ENCODE measurements at places on chromosomes 6 and 20. TPM values are rescaled to one million over a fixed set of nuclear protein-coding genes. Genes with fewer than 3 reads are reported as not detected.

DNA sequence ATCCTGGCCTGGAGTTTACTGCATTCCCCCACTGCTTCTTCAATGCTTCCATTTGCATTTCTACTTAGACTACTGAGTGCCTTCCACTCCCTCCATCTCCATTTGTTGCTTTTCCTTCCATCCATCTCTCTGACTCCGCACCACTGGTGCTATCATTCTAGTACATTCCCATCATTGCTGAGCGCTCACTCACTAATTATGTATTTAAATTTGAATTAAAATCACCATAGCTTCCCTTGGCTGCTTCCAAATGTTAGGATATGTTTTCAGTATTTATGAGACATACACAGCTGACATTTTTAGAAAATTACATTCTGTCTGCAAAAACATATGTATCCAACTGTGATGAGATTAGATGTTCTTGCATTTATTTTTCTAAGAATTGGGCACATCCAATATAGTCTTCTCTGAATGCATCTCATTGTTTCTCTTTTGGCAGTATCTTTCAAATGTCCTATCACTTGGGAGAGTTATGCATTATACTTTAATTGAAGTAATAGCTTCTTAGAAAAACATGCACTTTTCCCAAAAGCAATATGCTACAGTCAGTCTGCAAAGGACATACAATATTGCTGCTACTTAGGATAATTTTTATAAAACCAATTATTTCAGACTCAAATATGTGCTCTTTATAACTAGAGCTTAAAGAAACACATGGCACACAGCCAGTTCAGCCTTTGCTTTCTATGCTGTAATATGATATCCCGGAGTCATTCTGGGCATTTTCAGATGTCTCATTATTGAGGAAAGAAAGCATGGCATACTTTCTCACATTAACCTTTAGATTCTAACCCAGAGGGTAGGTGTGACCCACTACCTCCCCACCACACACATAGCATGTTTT lies 12.1 kb upstream of the COL21A1 start:
- DNase-seq: no peak

GRCh38 chr20:62929051-62929538 lies 2.8 kb upstream of the DIDO1 start:
- DNase-seq: no peak

DNA sequence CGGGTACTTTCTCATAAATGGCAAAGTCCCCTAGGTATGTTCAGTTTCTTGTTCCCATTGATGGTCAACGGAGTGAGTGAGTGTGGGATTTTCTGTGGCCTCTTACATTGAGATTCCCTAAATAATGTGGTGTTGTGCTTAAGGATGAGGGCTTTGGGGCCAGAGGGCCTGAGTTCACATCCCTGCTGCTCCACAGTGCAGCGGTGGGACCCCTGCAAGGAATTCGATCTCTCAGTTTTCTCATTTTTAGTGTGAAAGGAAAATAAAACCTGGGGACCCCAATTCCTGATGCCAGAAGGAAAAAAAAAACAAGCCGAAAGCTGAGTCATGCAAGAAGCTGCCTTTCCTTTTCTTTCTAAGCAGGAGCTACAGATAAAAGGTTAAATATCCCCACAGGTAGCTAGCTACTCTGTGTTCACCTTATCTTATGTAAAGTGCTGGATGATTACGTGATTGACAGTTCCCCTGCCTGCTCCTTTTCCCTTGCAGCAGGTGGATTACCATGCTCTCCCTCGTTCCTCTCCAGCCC lies 120.2 kb upstream of the CLDN20 start:
- no peak for DNase-seq

The ZSCAN23 gene
- 3.5 TPM for polyA plus RNA-seq

The SLC24A3 gene
- 20.5 TPM for polyA plus RNA-seq

The NRSN1 gene
- polyA plus RNA-seq: 0.73 TPM

GRCh38 chr6:18386298-18386976 lies 713 bp upstream of the RNF144B start:
- no peak for DNase-seq

GRCh38 chr20:3749087-3749688 lies 16.7 kb downstream of the HSPA12B start:
- DNase-seq: no peak

DNA sequence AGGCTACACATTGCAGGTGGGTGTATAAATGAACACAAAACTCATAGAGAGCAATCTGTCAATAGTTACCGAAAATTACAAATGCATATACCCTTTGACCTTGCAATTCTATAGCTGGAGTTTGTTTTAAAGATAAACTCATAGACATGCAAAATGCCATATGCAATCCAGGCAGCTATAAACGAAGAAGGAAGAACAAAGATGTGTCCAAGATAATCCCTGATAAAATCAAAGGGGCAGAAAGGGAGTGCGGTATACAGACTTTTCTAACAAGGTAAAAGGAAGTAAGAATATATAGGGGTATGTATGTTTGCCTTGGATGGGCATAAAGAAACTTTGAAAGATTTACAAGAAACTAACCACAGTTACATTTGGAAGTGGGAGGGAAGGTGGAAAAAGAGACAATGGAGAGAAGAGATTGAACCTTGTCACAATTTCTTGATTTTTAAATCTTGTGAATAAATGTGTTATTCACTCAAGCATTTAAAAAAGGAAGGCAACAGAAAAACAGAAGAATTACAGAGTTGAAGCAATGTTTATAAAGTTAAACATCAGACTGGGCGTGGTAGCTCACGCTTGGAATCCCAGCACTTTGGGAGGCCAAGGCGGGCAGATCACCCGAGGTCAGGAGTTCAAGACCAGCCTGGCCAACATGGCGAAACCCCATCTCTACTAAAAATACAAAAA lies 29.9 kb downstream of the FAM8A1 start:
- DNase-seq: no peak

- DNase-seq: no peak
Observed at GRCh38 chr20:43969501-43970182, 55.0 kb downstream of the TOX2 start.

The MRAP2 gene
- 0.92 TPM for polyA plus RNA-seq

GRCh38 chr6:80029470-80029869 lies 25.0 kb downstream of the TTK start:
- DNase-seq: no peak

DNA sequence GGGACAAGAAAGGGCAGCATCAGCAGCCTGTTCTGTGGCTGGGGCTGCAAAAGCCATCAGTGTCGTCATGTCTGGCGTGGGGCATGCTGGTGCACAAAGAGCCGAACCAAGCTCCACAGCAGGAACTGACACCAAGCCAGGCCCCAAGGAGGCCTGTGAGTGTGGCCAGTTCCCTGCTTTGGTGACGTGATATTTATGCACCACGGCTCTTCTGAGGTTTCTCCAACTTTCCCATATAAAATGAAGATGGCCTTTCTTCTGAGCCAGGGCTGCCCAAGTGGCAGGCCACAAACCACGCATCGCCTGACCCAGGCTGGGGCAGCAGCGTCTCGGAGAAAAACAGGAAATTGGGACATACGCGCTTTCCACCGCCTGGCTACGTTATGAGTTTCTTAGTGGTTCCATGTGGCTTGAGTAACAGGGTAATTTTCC lies 109.9 kb downstream of the RIN2 start:
- no peak for DNase-seq

GRCh38 chr6:148648754-148649453 lies 97.9 kb upstream of the UST start:
- no peak for DNase-seq

- DNase-seq: no peak
Observed at GRCh38 chr6:116447496-116448011, 13.6 kb upstream of the CALHM6 start.

The MATN4 gene
- polyA plus RNA-seq: 0.58 TPM

DNA sequence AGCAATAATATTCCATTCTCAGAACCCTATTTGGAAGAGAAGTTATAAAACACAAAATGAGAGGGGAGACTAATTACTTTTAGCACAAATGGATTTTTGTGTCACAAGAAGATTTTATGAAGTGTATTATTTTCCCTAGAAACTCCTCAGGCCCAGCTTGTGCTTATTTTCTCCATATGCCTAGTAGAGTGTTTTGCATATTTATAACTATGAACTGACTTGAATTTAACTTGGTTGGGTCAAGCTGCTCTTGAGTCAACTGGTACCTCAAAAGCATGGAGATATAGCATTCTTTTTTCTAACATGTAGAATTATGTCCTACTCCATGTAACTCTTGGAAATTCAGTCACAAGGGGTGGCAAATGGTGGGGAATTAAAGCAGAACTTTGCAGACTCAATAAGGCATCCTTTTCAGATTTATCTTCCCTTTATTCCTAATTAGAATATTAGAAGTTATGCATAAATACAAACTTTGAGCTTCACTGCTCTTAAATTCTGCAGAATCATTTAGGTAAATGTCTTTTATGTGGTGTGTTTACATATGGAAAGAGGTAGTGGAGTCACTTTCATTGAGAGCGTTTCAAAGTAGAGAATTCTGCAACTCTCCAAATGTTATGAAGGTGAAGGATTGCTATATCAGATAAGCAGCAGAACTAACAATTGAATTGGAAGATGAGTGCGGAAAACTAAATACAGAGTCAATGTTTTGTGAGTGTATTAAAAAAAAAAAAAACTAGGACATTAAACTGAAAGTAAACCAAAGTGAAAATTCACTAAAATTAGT lies 19.1 kb upstream of the CCN2 start:
- no peak for DNase-seq

The RALGAPA2 gene
- 15.3 TPM for polyA plus RNA-seq

- no peak for DNase-seq
Observed at GRCh38 chr20:46135856-46136633, 17.9 kb downstream of the CD40 start.

The KCNK5 gene
- polyA plus RNA-seq: 3.1 TPM

GRCh38 chr6:34852406-34853085 lies 35.3 kb downstream of the TAF11 start:
- no peak for DNase-seq

DNA sequence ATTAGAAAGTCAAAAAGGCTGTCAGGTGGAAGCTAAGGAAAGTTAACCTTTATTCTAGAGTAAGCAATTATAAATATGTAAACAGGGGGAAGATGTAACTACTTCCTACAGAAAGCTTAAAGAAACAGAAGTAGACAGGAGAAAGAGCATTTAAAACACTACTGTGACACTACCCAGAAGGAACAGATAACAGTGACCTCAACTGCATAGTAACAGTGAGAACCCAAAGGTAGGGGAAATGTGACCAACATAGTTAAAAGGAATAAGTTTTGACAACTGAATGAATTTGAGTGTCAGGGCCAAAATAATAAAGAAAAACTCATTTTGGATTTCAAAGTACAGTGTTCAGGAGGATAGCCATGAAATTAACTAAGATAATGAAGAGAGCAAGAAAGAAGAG lies 43.5 kb downstream of the IBTK start:
- DNase-seq: no peak

DNA sequence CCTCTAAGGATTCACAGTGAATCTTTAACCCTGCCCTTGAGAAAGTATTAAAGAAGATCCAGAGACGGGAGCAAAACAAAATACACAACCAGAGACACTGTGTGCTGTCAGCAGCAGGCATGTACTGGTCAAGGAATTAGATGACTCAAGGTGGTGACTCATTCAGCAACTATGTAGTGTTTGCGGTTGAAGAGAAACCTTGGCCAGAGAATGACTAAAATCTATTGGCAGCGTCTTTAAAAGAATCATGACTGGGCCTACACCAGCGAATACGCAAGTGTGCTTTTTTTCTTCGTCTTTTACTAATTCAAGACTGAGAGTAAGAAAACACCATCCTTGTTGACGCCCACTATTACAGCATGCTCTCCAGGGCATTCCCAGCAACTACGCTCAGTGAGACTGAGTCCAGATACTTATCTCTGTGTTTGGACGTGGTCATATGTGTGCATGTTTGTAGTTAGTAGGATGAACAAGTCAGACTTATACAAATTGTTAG lies 72.4 kb upstream of the BACH2 start:
- peak; percentile 84 for DNase-seq

GRCh38 chr20:38046572-38046971 lies 13.0 kb downstream of the RPRD1B start:
- DNase-seq: no peak

The DUSP15 gene
- polyA plus RNA-seq: 4.0 TPM

- no peak for DNase-seq
Observed at GRCh38 chr20:32839982-32840285, 18.8 kb upstream of the EFCAB8 start.

- no peak for DNase-seq
Observed at GRCh38 chr6:15936503-15936902, 192.4 kb upstream of the MYLIP start.

- DNase-seq: no peak
Observed at GRCh38 chr6:133546098-133546497, 304.9 kb downstream of the EYA4 start.

- DNase-seq: no peak
Observed at GRCh38 chr20:18857640-18858039, 44.1 kb downstream of the SCP2D1 start.

GRCh38 chr6:16108921-16109658 lies 19.8 kb upstream of the MYLIP start:
- no peak for DNase-seq

The EGFL8 gene
- 22.8 TPM for polyA plus RNA-seq

The FAM209B gene
- polyA plus RNA-seq: 0.28 TPM

- DNase-seq: no peak
Observed at GRCh38 chr6:42947950-42948349, 12.6 kb upstream of the GNMT start.

DNA sequence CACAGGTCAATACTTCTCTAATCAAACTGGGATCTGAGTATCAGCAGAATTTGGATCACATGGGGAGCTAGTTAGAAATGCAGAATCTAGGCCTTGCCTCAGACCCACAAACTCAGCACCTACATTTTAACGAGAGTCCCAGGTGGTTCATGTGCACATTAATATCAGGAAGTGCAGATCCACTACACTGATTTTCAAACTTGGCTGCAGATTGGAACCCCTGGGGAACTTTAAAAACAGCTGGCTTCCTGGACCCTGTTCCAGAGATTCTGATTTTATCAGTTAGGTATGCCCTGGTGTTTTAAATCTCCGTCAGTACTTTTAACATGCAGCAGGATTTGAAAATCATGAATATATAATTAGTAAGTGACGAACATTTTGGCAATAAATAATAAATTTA lies 1.9 kb upstream of the CST8 start:
- DNase-seq: no peak

The OSTM1 gene
- 36.0 TPM for polyA plus RNA-seq

The SYCP2L gene
- polyA plus RNA-seq: 0.15 TPM

The CBFA2T2 gene
- 12.5 TPM for polyA plus RNA-seq

DNA sequence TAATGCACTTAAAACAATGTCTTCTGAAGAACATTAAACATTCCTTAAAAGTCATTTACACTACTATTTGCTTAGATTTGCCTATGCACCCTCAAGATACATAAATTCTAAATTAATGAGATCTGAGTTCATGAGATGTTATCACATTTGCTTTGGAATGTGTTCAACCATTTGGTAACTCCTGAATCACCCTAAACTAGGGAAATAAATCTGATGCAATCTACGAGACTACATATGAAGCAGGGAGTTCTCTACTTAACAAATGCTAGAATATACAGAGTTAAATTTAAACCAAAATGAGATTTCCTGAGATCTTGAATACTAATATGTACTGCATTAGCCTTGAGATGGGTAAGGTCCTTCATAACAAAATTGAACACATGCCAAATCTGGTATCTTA lies 170.1 kb downstream of the CLIC5 start:
- DNase-seq: no peak

GRCh38 chr6:150765067-150765764 lies 100.3 kb upstream of the MTHFD1L start:
- no peak for DNase-seq

- DNase-seq: no peak
Observed at GRCh38 chr6:142414462-142415250, 112.8 kb downstream of the ADGRG6 start.
